ENCODE measurements at places on chromosomes 2 and 18. TPM values are rescaled to one million over a fixed set of nuclear protein-coding genes. Genes with fewer than 3 reads are reported as not detected.

DNA sequence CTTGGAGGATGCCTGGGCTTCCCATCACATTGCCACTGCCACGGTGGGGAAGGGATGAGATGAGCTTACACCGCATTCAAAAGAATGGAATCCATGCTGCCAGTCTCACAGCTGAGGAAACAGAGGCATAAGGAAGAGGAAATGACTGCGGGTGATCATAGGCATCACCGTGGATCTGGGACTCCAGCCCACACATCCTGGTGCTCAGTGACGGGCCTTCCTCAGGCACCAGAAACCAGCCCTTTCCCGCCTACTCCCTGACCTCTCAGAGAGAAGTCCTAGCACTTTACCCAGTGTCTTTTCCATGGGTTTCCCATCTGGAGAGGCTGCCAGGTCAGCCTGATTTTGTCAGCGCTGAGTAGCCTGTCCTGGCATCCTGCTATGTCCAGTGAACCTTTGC, 5.3 kb upstream of the PLB1 start:
- DNase-seq, result no peak

- no peak for DNase-seq
Observed at GRCh38 chr18:10247742-10248082, 206.7 kb upstream of the APCDD1 start.

DNA sequence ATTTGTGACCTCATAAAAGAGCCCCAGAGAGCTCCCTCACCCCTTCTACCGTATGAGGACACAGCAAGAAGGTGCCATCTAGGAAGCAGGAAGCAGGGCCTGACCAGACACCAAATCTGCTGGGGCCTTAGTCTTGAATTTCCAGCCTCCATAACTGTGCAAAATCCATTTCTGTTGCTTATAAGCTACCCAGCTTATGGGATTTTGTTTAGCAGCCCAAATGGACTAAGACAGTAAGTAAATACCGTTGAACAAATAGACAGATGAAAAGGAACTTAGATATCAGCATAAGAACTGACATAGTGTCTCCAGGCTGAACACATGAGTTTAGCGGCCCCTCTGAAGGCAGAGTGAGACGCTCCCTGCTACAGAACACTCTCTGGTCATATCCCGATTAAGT, 130.9 kb downstream of the UXS1 start:
- no peak for DNase-seq

GRCh38 chr2:228669690-228670089, 488.2 kb upstream of the SPHKAP start:
- no peak for DNase-seq

- DNase-seq, result no peak
Observed at GRCh38 chr2:76083248-76083647, 372.5 kb upstream of the GCFC2 start.

DNA sequence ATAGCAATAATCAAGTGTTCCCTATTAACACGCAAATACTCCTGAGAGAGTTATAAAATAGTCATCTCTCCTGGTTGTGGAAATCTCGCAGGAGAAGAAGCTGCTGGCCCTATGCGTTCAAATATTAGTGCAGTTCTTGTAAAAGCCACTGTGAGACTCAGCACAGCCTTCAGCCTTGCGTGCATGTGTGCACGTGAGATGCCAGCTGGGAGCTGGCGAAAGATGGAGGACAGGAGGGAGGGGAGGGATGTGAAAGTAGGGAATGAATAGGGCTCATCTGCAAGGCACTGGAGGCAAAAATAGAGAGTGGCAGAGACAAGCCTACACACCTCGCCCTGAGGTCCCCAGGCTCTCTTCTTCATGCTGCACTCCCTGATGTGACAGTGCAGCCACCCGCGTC, 126.5 kb downstream of the INO80D start:
- no peak for DNase-seq

GRCh38 chr2:63569740-63570139, 18.5 kb downstream of the WDPCP start:
- DNase-seq, result no peak

- no peak for DNase-seq
Observed at GRCh38 chr2:136051001-136051724, 65.7 kb upstream of the DARS1 start.

Gene GALNT5
- total RNA-seq, result 0.20 TPM

Gene IL1F10
- not detected for total RNA-seq

Gene MAP3K19
- total RNA-seq, result not detected

All from neural crest cell (in vitro differentiated cells).